Left lobe of liver (tissue), 2 donors: ENCODE measurements at places on chromosomes 4 and X.
A peak's percentile ranks its signal among the peaks of the same experiment; 100 is the strongest.

DNA sequence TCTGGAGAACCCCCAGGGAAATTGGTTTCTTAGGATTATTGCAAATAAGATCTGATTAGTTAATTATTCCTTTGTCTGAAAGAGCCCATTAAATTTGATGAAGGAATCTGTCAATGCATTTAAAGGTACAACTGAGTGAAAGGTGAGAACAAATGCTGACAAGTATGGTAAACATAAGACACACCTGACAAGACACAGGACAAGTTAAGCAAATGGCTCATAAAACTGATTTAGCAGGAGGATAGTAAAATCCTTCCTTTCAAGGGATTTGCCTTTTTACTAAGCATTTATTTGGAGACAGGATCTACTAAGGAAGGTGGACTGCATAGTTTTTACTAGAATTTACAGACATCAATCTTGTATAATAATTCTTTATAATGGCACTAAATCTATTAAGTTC lies 553.9 kb downstream of the SPRY1 start:
- DNase-seq = no peak

DNA sequence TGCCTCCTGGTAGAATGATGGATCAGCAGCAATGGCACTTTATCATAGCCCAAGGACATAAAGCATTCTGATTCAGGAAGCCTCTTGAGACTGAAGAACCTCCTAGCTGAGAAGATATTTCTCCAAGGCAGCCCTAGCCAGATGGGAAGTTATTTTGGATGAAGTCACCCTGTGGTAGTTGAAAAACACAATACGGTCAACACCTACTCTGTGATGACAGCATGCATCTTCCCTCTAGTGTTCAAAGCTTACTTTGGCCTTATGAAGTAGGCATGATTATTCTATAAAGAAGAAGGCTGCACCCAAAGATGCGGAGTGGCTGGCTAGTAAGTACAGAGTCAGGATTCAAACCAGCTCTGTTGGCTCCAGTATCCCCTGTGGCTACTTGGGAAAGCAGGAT lies 47.9 kb downstream of the TLR10 start:
- no peak for DNase-seq

- no peak for DNase-seq
Observed at GRCh38 chr4:73127839-73128453, 58.4 kb upstream of the COX18 start.

GRCh38 chr4:99166544-99166943 lies 22.4 kb upstream of the ADH4 start:
- no peak for DNase-seq

- DNase-seq = no peak
Observed at GRCh38 chr4:2962614-2963174, 512 bp downstream of the NOP14 start.

- DNase-seq = no peak
Observed at GRCh38 chrX:124605511-124605910, 259.1 kb downstream of the SH2D1A start.

DNA sequence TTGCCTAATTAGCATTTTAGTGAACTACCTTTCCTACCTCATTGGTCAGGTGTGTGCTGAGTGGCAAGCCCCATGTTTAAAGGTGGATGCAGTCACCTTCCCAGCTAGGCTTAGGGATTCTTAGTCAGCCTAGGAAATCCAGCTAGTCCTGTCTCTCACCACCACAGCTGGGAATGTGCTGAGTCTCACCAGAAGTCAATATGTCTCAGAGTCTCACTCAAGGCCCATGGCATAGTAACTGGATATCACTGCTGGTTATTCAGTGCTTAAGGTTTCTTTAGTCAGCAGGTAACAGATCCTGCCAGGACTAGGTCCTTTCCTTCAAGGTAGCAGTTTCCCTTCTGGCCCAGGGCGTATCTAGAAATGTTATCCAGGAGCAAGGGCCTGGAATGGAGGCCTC lies 136.5 kb downstream of the COX18 start:
- DNase-seq = no peak

- DNase-seq = no peak
Observed at GRCh38 chr4:36854554-36854953, 390.0 kb upstream of the NWD2 start.

GRCh38 chr4:1927675-1928074 lies 56.5 kb downstream of the NSD2 start:
- DNase-seq = no peak

GRCh38 chr4:52312722-52313121 lies 261.6 kb downstream of the SPATA18 start:
- no peak for DNase-seq

DNA sequence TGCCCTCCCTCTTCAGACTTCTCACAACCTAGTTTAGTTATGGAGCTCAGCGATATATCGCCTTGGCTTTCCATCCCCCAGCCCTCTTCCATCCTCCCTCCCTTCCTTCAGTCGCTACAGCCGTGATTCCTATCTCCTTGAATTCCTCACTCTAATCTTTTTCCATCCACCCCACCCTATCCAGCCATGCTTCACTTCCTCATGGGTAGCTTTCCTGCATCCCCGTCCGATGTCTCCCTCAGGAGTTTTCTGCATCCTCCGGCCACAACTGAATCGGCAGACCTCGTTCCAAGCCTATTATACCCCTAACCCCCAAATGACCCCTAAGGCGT lies 456 bp downstream of the SNX12 start:
- no peak for DNase-seq

DNA sequence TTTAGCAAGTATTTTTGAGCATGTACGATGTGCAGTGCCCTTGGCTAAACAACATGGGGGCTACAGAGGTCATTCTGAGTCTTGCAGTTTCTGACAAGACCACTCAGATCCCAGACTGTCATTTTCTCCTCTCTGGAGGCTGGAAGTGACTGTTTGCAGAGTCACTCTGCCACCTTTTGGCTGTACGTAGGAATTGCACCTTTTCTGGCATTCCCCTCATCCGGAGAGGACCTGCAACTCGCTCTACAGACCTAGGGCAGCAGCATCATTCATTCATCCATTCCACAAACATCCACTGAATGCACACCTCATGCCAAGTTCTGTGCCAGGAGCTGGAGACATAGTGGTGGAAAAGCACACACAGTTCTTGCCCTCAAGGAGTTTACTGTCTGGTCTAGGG lies 160.4 kb upstream of the GPR101 start:
- DNase-seq = peak; percentile 40

- DNase-seq = no peak
Observed at GRCh38 chr4:36388710-36389109, 107.3 kb downstream of the DTHD1 start.

DNA sequence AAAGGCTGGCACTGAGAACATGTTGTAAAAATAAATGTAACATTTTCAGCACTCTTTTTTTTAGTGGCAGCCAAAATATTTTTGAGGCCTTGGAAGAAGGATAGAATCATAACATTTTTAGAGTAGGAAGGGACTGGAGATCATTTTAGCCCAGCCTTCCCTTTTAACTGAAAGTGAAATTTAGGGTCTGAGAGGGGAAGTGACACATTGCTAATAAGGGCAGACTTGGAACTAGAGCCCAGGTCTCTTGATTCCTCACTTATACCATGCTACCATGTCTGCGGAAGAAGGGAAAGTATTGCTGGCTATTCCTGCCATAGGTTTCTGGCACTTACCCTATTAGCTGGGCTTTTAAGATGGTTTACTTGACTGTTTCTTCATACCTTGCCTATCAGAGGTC lies 4.8 kb downstream of the WDR44 start:
- no peak for DNase-seq

GRCh38 chrX:7149411-7149810 lies 1.5 kb upstream of the PUDP start:
- no peak for DNase-seq

GRCh38 chr4:141636082-141636770 lies at the start of gene IL15:
Gene IL15 (plus strand): TSS chr4:141636583. CDS start chr4:141719465, 82,882 bp downstream.
- peak; percentile 88 for DNase-seq

GRCh38 chrX:149518236-149518635 lies 13.1 kb upstream of the IDS start:
- DNase-seq = no peak

- DNase-seq = no peak
Observed at GRCh38 chrX:47840111-47840510, 3.4 kb downstream of the ZNF81 start.

GRCh38 chr4:75630174-75630936 lies at the start of gene CDKL2:
Gene CDKL2 (minus strand): TSS chr4:75630528. CDS start chr4:75625988, 4,540 bp downstream.
- peak; percentile 72 for DNase-seq

- DNase-seq = no peak
Observed at GRCh38 chr4:139568206-139568955, 12.4 kb upstream of the SETD7 start.

DNA sequence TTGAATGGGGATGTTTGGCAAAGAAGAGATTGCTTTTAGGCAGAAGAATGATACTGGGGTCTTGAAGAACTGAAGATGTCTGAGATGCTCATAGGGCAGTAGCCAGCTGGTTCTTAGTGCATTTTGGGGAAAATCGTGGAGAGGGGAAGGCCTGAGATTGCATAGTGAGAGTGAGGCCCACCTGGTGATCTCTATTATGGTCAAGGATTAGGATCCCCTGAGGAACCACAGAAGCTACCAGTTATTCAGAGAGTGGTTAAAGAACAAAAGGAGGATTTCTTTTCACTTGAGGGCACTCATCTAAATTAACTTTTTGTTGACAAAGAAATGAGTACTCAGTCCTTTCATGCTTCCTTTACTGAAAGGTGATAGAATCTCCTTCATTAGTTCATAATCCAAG lies 271.3 kb upstream of the HAND2 start:
- DNase-seq = no peak
